ENCODE measurements at places on chromosomes 16 and 17. TPM values are rescaled to one million over a fixed set of nuclear protein-coding genes. Genes with fewer than 3 reads are reported as not detected.
A peak's percentile ranks its signal among the peaks of the same experiment; 100 is the strongest.

DNA sequence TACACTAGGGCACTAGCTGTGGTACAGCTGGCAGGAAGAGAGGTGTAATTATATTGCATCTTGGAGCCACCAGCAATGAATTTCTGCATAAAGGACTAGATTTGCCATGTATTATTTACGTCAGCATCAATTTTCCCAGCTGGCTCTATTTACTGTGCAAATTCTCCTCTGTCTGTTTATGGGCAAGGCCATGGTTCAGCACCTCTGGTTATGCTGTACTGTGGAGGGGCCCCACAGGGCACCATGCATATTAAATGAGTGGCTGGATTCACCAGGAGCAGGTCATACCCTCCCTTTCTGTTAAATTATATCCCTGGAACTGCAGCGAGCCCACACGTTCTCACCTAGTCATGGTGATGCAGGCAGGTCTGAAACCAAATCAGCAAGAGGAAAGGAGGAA is 19.8 kb downstream of the RAD51D start:
- H3K27ac ChIP-seq, result no peak overlapping the region
- DNase-seq, result no peak

Gene YPEL2
- total RNA-seq, result 66.8 TPM

Gene KRTAP4-3
- total RNA-seq, result not detected

- no peaks in the 10 kb centered on the region for H3K36me3 ChIP-seq
- H3K4me1 ChIP-seq, result no peaks in the 10 kb centered on the region
- no peak overlapping the region for H3K4me3 ChIP-seq
- peak; percentile 61 for DNase-seq
Observed at GRCh38 chr16:87636050-87636684, 33.9 kb downstream of the JPH3 start.

Gene CASKIN2
- total RNA-seq, result 34.6 TPM

DNA sequence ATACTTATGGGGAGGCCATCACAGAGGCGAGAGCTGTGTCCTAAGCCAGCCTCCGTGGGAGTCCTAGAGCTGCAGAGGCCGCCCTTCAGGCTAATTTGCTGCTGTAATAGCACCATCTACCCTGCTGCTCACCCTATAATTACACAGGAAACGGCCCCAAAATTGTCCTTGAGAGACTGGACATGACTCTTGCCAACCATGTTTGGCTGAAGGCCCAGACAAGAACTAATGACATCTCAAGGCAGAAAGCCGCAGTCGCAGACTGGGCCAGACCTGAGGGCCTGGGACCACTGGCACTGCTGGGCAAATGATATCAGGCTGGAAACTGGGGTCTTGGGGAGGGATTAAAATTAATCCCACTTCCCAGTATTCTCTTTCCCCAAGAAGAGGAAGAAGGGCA is 24.1 kb downstream of the PSMD7 start:
- H3K4me1 ChIP-seq, result no peaks in the 10 kb centered on the region
- DNase-seq, result no peak
- no peaks in the 10 kb centered on the region for H3K36me3 ChIP-seq
- no peaks in the 10 kb centered on the region for H3K27me3 ChIP-seq
- H3K27ac ChIP-seq, result no peak overlapping the region

- H3K36me3 ChIP-seq, result no peaks in the 10 kb centered on the region
- H3K4me1 ChIP-seq, result no peaks in the 10 kb centered on the region
- no peak for DNase-seq
- peaks cover 37% of the 10 kb centered on the region for H3K27me3 ChIP-seq
- H3K27ac ChIP-seq, result no peak overlapping the region
Observed at GRCh38 chr17:17466511-17466910, 10.3 kb upstream of the MED9 start.

Gene CBFA2T3
- total RNA-seq, result not detected

All from endothelial cell of umbilical vein (primary cell).